ENCODE measurements at places on chromosomes 3 and 15.

DNA sequence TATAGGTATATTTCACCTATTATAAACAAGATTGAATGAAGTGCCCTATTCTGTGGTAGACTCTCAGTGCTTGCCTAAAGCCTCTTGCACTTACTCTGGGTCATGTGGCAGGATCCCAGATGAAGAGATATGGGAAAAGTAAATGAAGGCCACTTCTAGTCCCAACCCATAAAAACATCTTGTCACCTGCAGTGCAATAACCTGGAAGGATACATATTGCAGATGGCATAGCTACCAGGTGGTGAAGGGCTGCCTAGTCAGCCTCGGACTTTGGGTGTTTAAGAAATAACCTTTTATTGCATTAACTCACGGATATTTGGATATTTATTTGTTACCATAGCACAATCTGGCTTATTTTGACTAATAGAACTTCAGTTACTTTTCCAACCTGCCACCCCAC, 367.1 kb downstream of the UNC13C start:
- DNase-seq = no peak

DNA sequence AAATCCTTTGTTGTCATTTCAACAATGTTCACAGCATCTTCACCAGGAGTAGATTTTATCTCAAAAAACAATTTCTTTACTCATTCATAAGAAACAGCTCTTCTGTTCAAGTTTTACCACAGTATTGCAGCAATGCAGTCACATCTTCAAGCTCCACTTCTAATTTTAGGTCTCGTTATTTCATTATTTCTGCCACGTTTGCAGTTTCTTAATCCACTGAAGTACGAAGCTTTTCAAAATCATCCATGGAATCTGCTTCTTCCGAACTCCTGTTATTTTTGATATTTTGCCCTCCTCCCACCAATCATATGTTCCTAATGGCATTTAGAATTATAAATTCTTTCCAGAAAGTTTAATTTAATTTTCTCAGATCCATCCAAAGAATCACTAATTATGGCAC, 12.6 kb upstream of the OR5K1 start:
- DNase-seq = no peak

DNA sequence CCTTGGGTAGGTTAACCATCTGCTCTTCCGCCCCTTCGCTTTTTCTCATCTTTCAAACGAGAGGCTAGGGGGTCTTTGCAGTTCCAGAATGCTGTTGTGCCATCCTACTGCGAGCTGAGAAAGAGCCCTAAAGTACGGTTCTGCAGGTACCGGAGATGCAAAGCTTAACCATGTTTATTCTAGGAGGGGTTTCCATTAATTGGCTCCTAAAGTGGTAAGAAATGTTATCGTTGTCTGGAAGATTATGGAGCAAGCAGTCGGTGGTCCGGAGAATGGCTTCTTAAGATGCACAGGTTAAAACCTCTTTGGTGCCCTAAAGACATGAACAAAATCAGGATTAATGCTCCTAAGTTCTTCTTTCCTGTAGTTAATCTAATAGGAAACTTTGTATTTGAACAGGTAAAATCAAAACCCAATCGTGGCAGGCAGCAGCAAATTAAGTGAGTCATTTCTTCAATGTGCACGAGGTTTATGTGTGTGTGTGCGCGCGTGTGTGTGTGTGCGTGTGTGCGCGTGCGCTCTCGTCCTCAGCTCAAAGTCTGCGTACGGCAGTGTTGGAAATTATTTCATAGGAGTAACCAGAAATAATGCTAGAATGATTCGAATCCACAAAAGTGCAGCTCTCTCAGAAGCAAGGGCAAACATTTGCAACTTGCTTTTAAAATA, 772 bp downstream of the FAM81A start:
- no peak for DNase-seq

DNA sequence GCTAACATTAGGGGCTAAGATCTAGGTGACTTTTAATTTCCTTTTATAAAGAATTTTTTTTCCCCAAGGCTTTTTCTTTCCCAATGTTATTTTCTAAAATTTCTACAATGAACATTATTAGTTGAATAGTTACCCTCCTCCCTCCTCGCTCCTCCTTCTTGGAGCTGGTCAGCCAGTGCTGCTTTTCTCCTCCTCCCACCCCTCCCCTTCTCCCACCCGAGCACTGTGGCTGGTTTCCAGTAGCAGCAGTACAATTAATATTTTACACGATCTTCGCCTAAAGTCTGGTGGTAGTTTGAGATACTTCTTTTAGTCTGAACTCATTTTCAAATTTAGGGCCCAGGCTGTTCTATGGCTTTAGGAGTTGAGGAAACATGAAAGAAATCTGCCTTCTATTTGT, 41.6 kb downstream of the EEFSEC start:
- DNase-seq = no peak

- no peak for DNase-seq
These were observed 21.2 kb downstream of the CMTM7 start for GRCh38 chr3:32412887-32413286.

GRCh38 chr3:30428251-30428650, 178.2 kb upstream of the TGFBR2 start:
- no peak for DNase-seq

DNA sequence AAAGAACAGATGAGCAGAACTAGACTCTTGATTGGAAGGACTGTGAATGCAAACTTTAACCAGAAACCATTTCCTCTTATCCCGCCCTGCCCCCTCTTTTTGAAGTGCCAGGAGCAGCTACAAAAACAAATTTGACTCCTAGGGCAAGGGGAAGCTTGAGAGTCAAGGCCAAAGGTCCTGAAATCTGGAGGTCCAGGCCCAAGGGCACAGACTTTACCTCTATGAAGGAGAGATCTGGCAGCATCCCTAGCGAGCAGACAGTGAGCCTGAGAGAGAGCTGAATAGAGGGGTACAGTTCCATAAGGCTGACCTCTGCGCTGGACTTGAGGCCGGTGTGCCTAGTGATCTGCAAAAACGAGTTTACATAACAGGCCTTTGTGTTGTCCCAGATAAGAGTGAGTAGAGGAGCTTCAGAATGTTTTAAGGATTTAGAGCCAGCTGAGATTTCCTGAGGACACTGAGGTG, 5.1 kb downstream of the RAB43 start:
- no peak for DNase-seq

GRCh38 chr3:115388811-115389210, 234.5 kb upstream of the GAP43 start:
- no peak for DNase-seq

DNA sequence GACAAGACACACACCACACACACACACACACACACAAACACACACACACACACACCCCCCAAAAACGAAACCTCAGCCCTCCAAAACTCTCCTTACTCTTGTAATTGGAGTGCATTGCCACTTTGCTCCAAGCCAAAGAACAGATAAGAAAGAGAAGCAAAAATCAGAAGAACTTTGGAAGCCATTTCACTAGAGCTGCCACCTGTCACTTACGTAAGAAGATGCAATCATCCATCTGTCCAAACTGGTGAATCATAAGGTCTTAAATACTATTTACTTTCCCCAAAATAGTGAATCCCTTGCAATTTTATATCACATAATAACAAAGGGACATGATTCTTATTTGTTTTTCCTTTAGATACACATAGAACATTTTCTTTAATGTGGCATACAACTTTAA, 285.4 kb downstream of the ZBTB20 start:
- DNase-seq = no peak

- no peak for DNase-seq
These were observed 87.9 kb downstream of the ULK4 start for GRCh38 chr3:41874022-41874421.

DNA sequence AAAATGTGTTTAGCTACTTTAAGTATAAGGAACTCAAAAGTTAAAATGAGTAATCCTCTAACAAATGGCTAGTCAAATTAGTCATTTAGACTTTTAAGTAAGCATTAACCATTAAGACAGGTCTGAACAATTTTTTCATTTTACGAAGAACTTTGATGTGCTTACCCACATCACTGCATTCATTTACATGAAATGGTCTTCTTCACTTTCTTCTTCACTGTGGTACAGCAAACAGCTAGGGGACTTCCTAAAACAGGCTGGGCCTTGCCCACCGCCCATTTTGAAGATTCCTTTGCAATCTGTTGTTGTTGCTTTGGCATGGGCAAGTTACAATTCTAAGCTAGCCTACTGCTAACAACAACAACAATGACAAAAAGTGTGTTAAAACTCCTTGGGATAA, 67.4 kb downstream of the CBLB start:
- DNase-seq = peak; percentile 13

GRCh38 chr3:138254216-138254615, 67.1 kb downstream of the ARMC8 start:
- no peak for DNase-seq

DNA sequence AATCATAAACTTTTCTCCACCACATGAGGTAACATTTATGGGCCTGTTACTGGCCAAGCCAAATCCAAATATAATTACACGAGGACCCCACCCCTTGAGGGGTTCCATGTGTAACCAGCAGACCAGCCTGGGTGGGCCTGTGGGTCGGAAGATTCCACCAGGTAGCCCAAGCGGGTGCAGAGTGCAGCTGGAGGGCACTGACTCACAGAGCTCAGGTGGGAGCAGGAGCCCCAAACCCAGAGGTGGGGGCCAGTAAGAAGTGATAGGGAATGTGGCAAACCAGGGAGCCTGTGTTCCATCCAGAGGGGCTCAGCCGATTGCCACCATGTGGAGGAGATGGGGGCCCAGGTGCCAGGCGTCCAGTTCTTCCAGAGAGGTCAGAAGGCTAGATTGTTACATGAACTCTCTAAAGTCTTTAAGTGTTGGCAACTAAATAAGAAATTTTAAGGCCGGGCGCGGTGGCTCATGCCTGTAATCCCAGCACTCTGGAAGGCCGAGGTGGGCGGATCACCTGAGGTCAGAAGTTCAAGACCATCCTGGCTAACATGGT, 2.6 kb downstream of the GP9 start:
- DNase-seq = no peak

DNA sequence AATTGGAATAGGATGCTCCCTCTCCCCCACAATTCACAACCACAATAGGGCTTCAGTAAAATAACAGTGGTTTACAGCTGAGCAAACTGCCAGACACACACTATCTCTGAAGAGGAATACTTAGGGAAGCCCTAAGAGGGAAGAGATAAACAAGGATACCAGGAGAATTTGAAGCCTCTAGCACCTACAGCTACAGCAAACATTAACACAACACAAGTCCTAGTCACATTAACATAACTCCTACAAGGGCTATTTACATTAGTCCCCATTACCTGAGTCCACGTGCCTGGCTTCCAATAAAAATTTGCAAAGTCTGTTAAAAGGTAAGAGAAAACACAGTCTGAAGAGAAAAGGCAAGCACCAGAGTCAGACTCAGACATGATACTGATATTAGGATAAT, 346.9 kb upstream of the CDIN1 start:
- DNase-seq = no peak

DNA sequence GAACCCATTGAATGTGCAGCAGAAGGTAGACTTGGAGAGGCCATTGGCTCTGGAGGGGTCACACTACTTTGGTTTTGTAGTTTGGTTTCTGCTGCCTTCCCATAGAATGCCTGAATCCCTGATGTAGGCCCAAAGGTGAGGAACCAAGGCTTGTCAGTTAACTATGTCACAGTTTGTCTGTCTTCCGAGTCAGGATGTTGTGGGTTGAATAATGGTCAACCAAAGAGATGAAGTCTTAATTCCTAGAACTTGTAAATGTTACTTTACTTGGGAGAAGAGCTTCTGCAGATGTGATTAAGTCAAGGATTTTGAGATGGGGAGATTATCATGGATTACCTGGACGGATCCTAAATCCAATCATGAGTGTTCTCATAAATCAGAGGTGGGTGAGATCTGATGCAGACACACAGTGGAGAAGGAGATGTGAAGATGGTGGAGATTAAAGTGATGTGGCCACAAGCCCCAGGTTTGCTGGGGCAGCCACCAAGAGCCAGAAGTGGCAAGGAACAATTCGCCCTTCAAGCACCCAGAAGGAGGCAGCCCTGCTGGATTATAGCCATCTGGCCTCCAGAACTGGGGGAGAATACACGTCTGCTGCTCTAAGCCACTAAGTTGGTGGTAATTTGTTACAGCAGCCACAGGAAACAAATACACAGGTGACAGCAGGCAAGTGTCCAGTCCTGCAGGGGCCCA, 2.3 kb upstream of the CCR8 start:
- peak; percentile 25 for DNase-seq

GRCh38 chr3:19526071-19526470, 377.8 kb downstream of the KCNH8 start:
- no peak for DNase-seq

GRCh38 chr3:93910097-93910496, 63.6 kb downstream of the PROS1 start:
- DNase-seq = no peak

GRCh38 chr3:177529071-177529550, 331.8 kb upstream of the TBL1XR1 start:
- no peak for DNase-seq

- DNase-seq = no peak
These were observed 65.8 kb downstream of the AAGAB start for GRCh38 chr15:67188551-67189218.

DNA sequence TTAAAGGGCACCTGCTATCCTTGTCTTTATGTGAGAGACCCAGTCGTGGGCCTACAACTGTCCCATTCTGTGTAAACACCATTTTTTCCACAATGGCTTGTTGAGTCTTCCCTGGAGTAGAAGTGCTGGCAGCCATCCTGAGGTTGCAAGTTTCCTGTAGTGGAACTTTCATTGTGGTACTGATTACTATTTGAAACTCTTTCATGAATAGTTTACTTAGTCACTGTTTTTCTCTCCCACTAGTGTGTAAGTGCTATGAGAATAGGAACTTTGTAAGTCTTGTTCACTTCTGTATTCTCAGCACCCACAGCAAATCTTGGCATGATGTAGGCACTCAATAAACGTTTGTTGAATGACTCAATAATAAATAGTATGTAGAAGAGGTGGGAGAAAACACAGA, 48.6 kb downstream of the RARB start:
- DNase-seq = no peak

- no peak for DNase-seq
These were observed 317.6 kb upstream of the CTDSPL start for GRCh38 chr3:37544105-37544504.

GRCh38 chr15:80059786-80060355, 395 bp downstream of the ZFAND6 start:
- DNase-seq = no peak

DNA sequence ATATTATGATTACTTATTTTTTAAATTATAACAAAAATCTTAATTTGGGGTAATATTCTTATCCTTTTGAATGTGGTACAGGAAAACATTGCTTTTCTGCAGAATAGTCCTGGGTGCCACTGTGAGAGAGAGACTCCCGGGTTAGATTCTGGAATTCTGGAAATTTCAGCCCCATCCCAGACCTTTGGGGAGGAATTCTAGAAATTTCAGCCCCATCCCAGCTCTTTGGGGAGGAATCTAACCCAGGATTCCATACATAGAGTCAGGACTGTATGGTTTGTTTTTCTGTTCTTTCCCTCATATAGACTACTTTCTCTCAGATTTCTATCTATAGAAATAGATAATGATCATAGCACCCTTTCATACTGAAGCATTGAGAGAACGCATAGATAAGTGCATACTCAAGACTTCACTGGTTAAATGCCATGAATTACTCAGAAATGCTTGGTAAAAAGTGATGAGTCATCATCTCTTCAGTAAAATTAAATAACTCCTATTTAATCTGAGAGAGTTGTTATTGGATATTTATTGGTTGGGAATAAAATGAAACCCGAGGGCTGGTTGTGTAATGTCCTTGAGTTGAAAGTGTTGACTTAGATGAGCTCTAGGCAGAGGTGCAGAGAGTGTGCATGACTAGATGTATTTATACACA, 8.3 kb downstream of the EIF2AK4 start:
- no peak for DNase-seq

- no peak for DNase-seq
These were observed 3.1 kb downstream of the SEMA3G start for GRCh38 chr3:52441772-52442332.
